Activated T-cell treated with anti-CD3 and anti-CD28 coated beads for 4 hours (primary cell): ENCODE measurements at places on chromosomes 3 and 15.

DNA sequence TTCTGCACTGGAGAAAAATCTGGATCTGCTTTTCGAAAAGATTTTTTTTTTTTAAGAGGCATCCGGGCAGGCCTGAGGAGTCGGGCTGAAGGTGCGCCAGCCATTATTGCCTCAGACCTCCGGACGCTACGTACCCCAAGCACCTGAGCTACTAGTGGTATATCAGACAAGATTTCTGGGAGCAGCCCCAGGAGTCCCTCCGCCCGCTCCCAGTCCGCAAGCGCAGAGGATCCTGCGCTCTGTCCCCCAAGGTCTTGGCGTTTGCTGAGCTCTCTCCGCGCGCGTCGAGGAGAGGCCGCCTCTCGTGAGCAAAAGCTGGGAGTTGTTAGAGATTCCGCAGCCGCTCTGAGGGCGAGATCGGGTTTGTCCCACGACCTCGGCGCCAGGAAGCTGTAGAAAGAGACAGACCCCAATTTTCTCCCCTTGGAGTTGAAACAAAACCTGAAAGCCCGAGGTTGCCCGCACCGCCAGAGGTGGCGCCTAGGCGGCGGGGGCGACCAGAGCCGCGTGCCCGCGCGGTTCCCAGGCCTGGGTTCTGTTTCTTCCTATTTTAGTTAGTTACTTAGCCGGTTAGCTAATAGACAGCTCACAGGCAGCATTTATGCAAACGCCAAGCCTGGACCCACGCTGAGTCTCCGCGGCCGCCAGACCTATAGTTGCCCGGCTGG, 72.5 kb upstream of the POLG start:
- no peak for DNase-seq

DNA sequence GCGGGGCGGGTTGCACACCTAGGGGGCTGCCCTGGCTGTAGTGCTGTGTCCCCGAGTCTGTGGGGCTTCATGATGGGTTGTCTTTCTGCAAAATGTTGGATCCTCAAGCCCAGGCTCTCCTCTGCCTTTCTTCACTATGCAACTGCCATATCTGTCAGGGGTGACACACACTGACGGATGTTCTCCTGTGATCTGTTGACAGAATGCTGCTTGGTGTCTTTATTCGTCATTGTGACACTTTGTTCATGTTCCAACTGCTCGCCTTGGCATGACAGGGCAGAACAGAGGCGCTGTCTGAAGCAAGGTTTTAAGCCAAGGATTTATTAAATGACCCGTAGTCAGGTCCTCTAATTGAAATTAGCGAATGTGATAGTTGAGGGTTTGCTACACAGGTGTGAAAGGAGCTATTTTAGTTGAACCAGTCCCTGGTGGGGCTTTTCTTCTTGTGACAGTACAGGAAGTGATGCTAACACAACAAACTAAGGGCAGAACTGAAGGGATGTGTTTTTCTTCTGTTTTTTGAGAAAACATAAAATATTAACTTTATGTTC, 173.4 kb downstream of the MCTP2 start:
- no peak for DNase-seq

DNA sequence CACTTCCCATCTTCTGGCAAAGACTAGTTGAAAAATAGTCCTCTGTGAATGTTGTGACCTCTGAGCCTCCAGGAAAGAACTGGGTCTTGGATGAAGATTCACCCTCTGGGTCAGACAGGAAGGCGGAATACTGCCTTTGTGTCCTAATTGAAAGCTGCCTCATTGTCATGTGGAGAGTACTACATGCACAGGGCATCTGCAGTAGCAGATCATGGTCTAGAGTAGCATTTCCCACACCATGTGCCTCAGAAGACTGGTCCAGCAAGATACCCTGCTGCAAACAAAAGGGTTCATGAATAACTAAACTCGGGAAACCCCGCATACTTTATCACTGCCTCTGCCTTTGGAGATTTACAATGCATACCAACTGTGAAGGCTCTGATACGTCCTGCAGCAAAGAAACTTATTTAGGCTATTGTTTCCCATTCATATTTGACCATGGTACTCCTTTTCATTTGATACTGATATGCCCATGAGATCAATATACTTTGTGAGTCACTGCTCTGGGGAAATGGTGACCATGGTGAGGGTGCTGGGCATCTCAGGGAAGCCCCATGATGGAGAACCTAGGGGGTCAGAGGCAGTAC, 22.7 kb downstream of the IRAK2 start:
- no peak for DNase-seq

GRCh38 chr3:159667261-159667660, 321.4 kb upstream of the IL12A start:
- DNase-seq = no peak

- no peak for DNase-seq
These were observed 110.9 kb upstream of the THRB start for GRCh38 chr3:24605511-24606028.

DNA sequence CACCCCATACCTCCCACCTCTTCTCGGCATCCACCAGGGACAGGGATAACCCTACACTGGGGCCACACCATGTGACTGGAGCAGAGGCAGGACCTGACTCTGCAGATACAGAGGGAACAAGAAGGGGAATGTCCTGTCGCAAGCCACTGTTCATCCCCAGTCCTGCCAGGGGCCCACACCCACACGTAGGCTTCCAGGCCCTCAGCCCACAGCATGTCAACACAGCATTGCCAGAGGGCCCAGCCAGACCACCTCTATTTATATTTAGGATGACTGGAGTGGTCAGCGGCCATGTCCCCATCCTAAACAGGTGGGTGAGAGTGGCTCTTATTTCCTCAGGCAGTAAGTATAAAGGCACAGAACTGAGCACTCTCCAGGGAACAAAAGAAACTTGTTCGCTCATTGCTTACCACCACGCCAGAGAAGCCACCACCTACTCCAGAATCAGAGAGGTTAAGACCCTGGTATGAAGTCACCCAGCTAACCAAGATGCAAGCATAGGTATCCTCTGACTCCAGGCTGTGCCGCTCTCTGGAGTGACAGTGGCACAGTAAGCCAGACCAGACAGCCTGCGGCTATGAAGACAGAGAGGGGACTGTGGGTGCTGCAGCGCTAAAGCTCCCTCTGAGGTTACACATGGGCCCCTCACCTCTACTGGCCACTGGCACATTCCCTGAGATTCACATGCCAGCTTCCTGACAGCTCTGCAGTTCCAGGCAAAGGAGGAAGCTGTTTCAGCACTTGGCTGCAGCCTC, 67.9 kb downstream of the LRIG1 start:
- no peak for DNase-seq

DNA sequence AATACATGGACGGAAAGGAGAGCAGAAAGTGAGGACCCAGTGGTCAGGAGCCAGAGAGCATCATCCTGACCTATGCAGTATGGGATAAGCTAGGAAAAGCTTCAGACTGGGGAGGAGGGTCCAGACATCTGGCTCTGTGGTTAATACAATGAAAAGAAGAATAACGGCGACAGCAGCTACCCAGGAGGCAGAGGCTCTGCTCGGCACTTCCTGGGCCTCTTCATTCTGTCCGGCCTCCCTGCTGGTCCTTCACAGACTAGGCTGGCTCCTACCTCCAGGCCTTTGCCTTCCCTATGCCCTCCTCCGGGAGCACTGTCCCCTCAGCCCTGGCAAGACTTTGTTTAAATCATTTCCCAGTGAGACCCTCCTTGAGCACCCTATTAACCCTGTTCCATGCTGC, 58.9 kb upstream of the WNT5A start:
- no peak for DNase-seq

DNA sequence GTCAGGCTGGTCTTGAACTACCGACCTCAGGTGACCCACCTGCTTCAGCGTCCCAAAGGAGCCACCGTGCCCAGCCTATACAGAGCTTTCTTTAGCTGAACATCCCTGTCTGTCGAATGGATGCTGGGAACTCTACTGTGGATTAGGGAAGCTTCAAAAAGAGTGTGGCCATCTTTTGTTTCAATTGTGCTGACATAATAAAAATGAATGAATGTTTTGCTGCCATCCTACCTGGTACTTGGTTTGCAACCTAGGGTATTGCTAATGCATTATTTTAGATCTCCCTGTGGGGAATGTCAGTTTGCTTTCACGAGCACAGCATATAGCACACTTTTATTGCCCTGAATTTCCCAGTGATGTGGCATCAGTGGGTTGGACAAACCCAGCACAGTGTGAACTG, 32.3 kb downstream of the CMTM6 start:
- DNase-seq = no peak

DNA sequence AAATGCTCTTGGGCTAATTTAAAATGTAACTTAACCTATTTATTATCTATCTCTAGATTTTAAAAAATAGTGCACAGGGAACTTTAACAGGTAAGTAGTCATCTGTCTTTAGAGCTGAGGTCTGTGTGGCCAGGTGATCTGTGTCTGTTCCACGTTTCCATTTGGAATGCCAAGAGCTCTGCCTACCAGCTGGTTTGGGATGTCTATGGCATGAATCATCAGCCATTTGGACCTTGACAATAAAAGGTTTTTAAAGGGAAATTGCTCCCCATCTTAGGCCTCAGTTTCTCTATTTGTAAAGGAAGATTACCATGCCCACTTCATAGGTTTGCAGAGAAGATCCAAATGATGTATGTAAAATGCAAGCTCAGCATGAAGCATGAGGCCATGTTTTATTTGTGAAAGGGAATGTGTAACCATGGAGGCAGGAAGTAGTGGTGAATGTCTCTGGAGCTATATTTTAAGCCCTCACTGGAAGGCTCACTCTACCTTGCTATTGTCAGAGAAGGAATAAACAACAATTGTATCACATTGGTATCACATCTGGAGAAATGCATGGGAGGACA, 548.1 kb upstream of the LMCD1 start:
- no peak for DNase-seq

GRCh38 chr15:44296625-44297524, 8.4 kb downstream of the GOLM2 start:
- no peak for DNase-seq

DNA sequence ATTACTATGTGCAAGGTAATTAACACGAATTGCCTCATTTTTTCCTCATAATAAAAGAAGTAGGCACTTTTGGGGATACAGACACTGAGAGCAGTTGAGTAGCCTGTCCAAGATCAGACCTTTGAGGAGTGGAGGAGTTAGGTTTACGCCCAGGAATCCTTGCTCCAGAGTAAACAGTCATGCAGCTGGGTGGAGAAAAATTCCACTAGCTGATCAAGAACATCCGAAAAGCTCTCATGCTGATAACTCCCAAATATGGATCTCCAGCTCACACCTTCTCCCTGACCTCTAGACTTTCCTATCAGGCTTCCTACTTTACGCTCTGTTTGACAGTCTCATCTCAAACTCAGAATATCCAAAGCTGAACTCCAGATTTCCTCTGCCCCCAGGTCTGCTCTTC, 53.3 kb downstream of the ST6GAL1 start:
- no peak for DNase-seq

GRCh38 chr3:109685084-109686079, 348.0 kb upstream of the DPPA4 start:
- no peak for DNase-seq

DNA sequence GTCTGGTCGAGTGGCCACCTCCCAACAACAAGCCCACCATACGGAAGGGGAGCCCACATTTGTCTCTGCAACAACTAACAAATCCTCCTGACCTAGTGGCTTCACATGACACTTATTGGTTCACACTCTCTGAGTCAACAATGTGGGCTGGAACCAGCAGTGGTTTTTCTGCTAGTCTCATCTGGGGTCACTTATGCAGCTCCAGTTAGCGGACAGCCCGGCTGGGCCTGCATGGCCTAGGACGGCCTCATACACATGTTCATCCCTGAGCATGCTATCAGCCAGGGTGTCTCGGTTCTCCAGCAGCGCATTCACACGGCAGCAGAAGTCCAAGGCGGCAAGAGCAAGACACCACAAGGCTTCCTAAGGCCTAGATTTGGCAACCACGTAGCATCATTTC, 281.7 kb downstream of the XXYLT1 start:
- DNase-seq = no peak

- no peak for DNase-seq
These were observed 289.7 kb upstream of the MCTP2 start for GRCh38 chr15:93941697-93942096.

DNA sequence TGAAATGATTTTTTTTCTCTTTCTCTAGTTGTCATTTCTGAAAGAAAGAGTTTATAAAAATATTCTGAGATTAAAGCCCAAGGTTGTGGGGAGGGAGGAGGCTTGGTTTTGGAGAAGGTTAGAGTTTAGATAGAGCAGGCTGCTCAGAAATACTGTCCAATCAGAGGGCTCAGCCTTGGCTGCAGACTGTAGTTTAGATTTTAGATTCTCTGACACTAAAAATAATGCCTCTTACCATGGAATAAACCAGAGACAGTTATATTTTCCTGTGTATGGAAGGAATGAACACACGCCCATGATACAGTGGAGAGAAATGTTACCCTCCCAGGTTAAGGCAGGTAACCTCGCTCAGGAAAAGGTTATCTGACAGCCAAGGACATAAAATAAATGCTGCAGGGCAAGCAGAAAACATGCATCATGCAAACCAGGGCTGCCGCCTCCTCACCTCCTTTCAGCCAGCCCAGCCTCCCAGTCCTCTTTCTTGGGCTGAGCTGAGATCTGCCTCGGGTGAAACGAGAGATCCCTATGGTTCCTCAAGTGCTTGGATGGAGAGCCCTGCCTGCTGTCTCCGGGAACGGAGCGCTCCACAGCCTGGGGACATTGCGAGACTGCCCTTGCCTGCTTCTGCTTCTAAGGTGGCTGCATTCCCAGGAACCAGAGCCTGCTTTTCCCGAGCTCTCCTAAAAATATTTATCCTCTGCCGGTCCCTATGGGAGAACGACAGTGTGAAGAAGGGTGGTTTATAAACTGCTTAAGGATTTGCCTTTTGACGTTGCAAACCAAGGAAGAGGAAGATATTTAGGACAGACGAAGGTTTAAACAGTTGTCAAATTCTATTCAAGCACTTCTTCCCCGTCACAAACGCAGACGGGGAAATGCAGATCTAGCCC, 848 bp downstream of the NCEH1 start:
- no peak for DNase-seq

DNA sequence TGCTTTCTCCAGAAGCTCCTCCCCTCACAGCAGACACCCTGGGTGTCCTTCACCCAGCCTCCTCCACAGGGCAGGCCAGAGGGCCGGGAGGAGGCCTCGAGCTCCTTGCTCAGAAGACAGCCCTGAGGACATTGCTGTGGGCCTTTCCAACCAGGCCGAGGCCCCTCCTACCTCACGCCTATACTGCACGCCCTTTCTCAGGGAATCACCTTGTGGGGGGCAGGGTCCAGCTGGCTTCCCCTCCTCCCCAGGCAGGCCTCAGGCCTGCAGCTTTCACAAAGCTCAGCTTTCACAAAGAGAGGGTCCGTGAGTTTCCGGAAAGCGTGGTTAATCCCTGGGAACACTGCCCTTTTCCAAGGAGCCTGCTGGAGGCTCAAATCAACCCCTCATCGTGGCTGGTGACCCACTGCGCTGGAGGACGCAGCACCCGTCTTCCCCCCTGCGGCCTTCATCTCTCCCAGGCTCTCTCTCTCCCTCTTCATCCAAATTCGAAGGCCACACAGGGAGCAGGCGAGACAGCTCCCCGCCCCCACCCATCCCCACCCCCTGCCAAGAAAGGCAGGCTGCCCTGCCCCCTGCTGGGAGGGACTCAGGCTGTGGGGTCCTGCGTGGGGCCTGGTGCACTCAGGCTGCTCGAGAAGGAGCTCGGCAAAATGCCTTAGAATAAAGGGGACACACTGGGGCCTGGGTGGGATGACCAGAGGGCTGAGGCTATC, 79.4 kb downstream of the OCA2 start:
- no peak for DNase-seq
